ENCODE measurements at places on chromosomes 4 and X. TPM values are rescaled to one million over a fixed set of nuclear protein-coding genes. Genes with fewer than 3 reads are reported as not detected.

Gene CXorf49
- not detected for total RNA-seq

Gene ARL9
- total RNA-seq: 0.95 TPM

Gene TMEM192
- total RNA-seq: 2.7 TPM

Gene VEGFD
- total RNA-seq: 3.2 TPM

Gene UGT2B15
- total RNA-seq: not detected

Gene ACE2
- not detected for total RNA-seq
